Stimulated activated CD4-positive, alpha-beta T cell treated with anti-CD3 and anti-CD28 coated beads, Interleukin-4, amount 100 ng/mL, for 1 hour (primary cell): ENCODE measurements at places on chromosomes 1 and 21.
A peak's percentile ranks its signal among the peaks of the same experiment; 100 is the strongest.

- no peak for DNase-seq
These were observed 1.4 kb downstream of the PROK1 start for GRCh38 chr1:110452330-110452729.

- no peak for DNase-seq
These were observed 22.9 kb upstream of the COL18A1 start for GRCh38 chr21:45381865-45382696.

DNA sequence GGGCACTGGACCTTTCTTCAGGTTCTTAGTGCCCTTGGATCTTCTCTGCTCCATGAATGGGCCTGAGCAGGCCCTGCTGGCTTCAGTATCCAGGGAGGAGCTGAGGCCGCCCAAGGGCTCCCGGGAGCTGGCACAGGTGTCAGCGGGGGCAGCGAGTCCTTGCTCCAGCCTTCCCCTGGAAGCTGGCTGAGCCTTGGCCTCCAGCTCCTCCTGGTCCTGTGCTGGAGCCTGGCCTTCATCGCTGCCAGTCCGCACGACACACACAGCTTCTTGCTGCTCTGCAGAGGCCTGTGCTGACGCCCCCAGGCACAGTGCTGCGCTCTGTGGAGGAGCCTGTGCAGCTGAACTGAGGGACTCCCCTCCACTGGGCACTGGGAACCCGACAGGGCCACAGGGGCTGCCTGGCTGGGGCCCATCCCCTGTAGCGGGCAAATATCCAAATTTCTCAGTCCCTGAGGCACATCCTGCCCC, 1.7 kb downstream of the SPOCD1 start:
- DNase-seq, result no peak

DNA sequence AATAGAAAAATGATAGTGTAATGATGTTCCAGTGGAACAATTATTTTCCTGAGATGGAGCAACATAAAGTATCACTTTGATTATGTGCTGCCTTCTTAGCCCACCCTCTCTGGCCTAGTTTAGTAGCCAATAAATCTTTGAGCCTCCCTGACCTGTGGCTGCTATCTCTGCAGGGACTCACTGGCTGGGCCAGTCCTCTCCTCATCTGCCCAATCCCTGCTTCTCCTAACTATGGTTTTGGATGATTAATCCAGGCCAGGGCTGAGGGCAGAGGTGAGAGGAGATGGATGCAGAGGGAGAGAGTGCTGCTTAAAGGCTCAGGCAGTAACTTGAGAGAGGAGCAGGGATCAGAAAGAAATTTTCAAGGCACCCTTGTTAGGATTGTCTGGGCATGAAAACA, 89.0 kb upstream of the CD34 start:
- DNase-seq, result no peak

DNA sequence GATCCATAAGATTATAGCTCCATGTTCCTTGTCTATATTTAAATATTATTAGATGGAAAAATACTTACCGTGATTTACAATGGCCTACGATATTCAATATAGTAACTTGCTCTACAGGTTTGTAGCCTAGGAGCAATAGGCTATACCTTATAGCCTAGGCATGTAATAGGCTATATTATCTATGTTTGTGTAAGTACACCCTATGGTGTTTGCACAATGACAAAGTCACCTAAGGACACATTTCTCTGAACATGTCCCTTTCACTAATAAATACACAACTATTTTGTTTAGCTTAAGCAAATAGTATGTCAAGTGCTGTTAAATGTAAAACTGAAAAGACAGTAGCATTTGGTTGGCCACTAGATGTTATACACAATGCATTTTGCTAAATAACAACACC, 248.9 kb upstream of the ADGRL4 start:
- DNase-seq, result no peak

DNA sequence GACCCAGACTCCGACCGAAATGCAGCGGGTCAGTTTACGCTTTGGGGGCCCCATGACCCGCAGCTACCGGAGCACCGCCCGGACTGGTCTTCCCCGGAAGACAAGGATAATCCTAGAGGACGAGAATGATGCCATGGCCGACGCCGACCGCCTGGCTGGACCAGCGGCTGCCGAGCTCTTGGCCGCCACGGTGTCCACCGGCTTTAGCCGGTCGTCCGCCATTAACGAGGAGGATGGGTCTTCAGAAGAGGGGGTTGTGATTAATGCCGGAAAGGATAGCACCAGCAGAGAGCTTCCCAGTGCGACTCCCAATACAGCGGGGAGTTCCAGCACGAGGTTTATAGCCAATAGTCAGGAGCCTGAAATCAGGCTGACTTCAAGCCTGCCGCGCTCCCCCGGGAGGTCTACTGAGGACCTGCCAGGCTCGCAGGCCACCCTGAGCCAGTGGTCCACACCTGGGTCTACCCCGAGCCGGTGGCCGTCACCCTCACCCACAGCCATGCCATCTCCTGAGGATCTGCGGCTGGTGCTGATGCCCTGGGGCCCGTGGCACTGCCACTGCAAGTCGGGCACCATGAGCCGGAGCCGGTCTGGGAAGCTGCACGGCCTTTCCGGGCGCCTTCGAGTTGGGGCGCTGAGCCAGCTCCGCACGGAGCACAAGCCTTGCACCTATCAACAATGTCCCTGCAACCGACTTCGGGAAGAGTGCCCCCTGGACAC, 534 bp downstream of the C1orf56 start:
- peak; percentile 53 for DNase-seq

- no peak for DNase-seq
These were observed 110.9 kb downstream of the ASTN1 start for GRCh38 chr1:177053648-177054047.

DNA sequence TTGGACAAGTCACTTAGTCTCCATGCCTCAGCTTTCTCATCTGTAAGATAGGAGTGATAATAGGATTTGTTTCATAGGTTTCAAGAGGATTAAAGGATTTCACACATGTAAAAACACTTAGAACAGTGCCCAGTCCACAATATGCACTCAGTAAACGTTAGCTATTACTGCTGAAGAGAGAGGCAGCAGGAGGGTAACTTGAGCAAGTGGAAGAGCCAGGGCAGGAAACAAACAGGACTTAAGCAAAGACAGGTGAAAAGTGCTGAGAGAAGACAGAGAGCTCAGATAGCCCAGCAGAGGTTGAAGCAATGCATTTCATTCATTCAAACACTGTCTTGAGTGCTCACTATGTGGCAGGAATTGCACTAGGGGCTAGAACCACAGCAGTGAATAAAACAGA, 21.1 kb upstream of the H3-3A start:
- no peak for DNase-seq

DNA sequence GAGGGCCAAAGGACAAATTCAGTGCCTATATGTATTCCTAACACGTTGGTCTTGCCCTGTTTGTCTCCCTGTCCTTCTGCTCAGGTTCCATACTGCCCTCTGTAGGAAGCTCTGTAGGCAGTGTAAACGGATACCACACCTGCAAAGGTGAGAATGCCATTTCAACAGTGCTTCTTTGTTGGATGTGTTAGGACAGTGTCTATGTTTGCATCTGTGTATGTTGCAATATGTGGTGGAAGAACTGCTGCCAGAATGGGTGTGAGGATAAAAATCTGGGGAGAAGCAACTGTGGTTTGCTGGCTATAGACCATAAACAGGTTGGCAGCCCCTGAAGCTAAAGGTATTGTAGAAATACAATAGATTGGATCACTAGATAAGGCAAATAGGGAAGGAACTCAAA, 113.1 kb upstream of the BMP8A start:
- DNase-seq, result no peak

DNA sequence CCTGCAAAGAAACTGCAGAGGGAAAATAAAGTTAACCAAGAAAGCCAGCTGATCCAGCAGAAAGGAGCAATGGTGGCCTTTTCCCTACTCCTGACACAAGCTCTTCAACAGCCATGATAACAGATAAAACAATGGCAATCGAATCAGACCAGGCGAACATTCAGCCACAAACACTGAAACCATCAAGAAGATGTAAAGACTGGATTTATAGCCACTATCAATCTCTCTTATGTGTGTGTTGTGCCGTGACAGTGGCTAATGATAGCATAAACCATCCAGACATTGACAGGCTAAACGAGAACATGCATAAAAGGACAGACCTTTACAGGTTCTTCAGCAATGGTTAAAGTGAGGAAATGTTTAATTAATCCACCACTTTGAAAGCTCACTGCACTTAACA, 78.1 kb upstream of the RAB4A start:
- no peak for DNase-seq

DNA sequence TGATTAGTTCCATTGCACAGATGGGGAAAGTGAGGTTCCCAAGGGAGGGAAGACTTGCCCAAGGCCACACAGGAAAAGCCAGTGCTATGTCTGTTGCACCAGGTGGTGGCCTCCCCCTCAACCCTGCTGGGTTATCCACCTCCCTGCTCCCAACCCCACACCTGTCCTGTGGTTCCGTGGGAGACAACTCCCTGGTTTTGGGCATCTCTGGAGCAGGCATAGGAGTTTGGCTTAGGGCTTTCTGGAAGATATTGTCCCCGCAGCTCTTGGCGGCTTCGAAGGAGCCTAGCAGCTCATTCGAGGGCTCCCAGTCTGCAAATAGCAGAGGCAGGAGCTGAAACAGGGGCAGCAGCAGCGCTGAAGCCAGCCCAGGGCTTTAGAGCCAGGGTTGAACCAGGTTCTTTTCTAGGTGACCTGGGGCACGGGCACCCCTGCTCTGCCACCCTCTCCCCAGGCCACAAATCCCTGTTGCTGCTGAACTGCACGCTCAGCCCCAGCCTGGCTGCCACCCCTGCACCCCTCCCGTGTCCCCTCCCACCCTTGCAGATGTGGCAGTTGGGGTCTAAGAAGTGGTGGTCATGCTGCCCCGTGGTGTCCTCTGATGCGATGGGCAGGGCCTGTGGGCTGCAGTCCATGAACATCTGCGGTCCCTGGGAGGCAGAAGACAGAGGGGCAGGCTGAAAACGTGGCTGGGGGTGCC, 22.1 kb downstream of the SPOCD1 start:
- DNase-seq, result no peak

- no peak for DNase-seq
These were observed 12.7 kb upstream of the C1orf159 start for GRCh38 chr1:1128454-1129139.

- no peak for DNase-seq
These were observed 89.8 kb upstream of the ARHGAP29 start for GRCh38 chr1:94327001-94327690.

DNA sequence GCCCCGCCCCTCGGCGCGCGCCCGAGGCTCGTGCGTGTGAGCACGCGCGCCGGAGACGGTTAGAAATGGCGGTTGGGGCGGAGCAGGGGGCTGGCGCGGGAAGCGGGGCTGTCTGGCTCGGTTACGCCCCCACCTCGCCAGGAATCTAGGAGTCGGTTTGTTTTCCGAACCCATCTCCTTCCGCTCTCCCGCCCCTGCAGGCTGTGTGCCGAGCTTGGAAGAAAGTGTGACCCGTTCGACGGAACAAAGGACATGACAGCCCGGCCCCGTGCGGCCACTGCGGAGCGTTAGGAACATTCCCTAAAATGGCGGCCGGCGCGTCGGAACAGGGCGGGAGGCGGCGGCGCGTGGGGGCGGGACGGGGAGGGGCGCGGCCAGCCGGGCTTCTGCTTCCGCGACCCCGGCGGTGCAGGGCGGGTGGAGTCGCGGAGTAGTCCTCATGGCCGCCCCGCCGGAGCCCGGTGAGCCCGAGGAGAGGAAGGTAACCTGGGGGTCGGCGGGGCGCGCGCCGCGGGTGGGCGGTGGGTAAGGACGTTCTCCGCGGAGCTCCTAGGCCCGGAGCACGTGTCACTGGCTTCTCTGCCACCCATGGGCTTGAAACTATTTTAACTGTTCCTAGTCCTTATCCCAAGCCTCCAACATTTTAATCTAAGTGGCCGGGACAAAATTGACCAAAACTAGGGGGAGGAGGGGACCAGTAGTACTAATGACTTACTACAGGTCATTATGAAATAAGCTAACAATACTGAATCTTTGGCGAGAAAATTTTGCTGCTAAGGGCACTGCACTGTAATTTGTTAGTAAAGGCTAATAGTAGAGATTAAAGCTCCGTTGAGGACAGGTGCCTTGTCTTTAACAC, at the start of gene COX20:
TSS of gene COX20 (plus strand) at position 383 of the 859 bp plus-strand sequence. CDS start at position 440, 57 bp downstream.
- DNase-seq, result peak; percentile 90

- DNase-seq, result no peak
These were observed 112.2 kb downstream of the NR5A2 start for GRCh38 chr1:200139661-200140250.

- no peak for DNase-seq
These were observed 11.5 kb upstream of the CFAP45 start for GRCh38 chr1:159911326-159912070.

DNA sequence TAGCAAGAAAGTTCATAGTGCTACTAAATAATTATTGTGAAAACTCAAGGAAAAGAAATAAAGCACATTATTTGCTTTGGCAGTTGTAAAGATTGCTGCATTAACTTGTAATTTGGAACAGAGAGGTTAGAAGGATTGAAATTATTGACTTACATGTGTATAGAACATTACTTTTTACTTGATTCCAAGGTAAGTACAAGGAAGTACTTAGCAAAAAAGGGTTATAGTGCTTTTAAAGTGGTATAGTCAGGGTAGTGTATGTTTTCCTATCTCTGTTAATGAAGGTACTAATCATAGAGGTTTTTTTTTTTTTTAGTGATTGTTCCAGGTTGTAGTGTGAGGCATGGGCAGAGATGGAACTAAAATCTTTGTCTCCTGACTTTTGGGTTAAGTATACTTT, 29.4 kb downstream of the MAN1A2 start:
- no peak for DNase-seq

DNA sequence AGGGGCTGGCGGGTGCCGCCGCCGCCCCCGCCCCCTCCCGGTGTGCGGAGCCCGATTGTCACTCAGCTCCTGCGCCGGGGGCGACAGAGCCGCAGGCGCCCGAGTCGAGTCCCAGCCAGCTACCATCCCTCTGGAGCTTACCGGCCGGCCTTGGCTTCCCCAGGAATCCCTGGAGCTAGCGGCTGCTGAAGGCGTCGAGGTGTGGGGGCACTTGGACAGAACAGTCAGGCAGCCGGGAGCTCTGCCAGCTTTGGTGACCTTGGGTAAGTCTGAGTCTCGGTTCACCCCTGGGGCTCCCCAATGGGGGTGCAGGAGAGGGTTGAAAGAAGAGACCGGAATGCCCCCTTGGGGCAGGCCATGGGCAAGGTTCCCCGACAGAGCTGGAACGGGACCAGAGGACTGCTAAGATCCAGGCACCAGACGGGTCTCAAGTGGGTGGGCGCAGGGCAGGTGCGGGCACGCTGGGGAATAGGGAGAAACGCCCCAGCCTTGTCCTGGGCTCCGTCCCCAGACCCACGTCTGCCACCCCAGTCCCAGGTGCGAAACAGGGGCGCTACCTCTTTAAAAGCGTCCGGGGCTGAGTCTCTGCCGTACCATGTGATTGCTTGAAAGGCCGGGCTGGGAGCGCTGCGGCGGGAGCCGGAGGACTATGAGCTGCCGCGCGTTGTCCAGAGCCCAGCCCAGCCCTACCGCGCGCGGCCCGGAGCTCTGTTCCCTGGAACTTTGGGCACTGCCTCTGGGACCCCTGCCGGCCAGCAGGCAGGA, at the start of gene ADORA1:
TSS of gene ADORA1 (plus strand) at position 61 of the 765 bp plus-strand sequence. CDS start 1,116 bp downstream, outside the sequence.
- DNase-seq, result no peak
